ENCODE measurements at places on chromosomes 6 and 20.

GRCh38 chr6:74549746-74550145 lies 656.1 kb downstream of the COL12A1 start:
- no peak for DNase-seq

GRCh38 chr20:32437391-32438074 lies 79.4 kb downstream of the ASXL1 start:
- DNase-seq, result peak; percentile 36

DNA sequence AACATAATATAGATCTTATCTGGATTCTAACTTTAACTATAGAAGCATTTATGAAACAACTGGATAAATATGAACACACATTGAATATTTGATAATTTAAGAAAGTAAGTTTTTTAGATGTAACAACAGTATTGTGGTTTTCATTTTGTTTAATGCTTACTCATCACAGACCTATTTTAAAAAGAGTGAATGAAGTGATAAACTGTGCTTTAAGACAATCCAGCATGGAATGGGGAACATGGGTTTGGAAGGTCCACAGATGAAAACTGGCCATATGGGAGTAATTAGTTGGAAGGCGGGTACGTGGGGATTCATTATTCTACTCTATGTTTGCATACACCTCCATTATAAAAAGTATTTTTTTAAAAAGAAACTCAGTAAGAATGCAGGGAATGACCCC lies 21.2 kb downstream of the EPB41L2 start:
- peak; percentile 17 for DNase-seq

GRCh38 chr20:363319-364078 lies 16.6 kb downstream of the NRSN2 start:
- DNase-seq, result no peak

GRCh38 chr6:155158030-155158843 lies 105.6 kb upstream of the CLDN20 start:
- no peak for DNase-seq

GRCh38 chr6:83517500-83517899 lies 5.2 kb downstream of the PRSS35 start:
- DNase-seq, result peak; percentile 2

Data from common myeloid progenitor, CD34-positive (primary cell).